ENCODE measurements at places on chromosomes 16 and 17. TPM values are rescaled to one million over a fixed set of nuclear protein-coding genes. Genes with fewer than 3 reads are reported as not detected.

FN3K gene
- 29.7 TPM for polyA plus RNA-seq

KRTAP17-1 gene
- polyA plus RNA-seq = not detected

CACNG5 gene
- 3.2 TPM for polyA plus RNA-seq

NACA2 gene
- polyA plus RNA-seq = 3.3 TPM

AMZ2 gene
- 91.0 TPM for polyA plus RNA-seq

CPHXL2 gene
- 0.40 TPM for polyA plus RNA-seq

TBC1D3L gene
- 29.6 TPM for polyA plus RNA-seq

NTN1 gene
- polyA plus RNA-seq = 3.3 TPM
